ENCODE measurements at places on chromosomes 2 and 18. TPM values are rescaled to one million over a fixed set of nuclear protein-coding genes. Genes with fewer than 3 reads are reported as not detected.

DNA sequence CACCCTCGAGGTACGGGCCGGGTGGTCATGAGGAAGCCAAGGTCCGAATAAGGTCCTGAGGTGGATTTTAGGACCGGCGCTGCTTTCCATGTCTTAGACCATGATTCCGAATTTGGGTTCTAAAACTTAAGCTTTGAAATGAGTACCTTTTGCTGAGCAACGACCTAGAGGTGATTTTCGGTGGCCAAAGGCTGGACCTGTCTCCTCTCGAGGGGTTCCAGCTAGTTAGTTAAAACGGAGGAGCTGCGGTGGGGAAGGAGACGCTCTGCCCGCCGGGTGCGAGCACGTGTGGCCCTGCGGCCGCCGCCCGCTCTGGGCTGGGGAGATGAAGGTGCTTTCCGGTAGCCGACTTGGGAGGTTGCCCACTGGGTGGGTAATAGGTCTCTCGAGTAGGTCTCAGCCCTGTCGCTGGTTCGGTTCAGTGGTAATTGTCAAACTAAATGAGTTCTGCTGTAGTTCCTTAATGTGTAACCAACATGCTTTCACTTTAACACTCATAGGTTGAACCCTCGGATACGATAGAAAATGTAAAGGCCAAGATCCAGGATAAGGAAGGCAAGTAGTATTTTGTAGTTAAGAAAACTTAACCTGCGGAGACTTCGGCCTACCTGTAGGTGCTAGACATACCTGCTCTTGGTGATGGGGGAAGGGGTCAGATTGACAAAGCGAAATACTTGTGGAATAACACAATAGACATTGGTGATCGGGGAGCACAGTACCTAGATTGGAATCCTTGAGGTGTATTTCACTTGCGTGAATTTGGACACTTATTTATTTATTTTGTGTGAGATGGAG lies 572 bp downstream of the RPS27A start:
- peaks cover 56% of the 10 kb centered on the region for H3K36me3 ChIP-seq
- DNase-seq, result peak; percentile 54
- peak overlapping the region; percentile 100 for H3K4me3 ChIP-seq
- H3K27ac ChIP-seq, result peak overlapping the region; percentile 93

- peaks cover 14% of the 10 kb centered on the region for H3K4me1 ChIP-seq
- H3K27ac ChIP-seq, result no peak overlapping the region
- H3K4me3 ChIP-seq, result no peak overlapping the region
- H3K27me3 ChIP-seq, result peaks cover 10% of the 10 kb centered on the region
- no peaks in the 10 kb centered on the region for H3K36me3 ChIP-seq
Measured at GRCh38 chr2:9819551-9819950, 23.7 kb upstream of the TAF1B start.

DNA sequence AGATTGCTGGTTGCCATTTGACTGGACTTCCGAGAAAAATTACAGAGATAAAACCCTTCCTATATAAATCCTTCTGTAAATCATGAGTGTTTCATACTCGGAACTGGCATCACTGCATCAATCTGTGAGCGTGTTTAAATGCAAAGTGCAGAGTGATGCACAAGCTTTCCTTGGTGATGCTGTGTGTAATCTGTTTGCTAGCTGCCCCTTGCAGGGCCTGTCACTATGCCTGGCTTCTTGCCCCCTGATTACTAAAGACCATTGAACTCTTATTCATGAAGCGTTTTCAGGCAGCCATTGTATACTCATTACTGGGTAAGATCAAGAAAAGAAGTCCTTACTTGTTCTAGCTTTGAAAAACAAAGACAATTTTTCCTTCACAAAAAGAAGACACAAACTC lies 266.9 kb upstream of the FANCL start:
- no peak overlapping the region for H3K4me3 ChIP-seq
- no peaks in the 10 kb centered on the region for H3K36me3 ChIP-seq
- H3K27me3 ChIP-seq, result peaks cover 4% of the 10 kb centered on the region
- no peak overlapping the region for H3K27ac ChIP-seq
- H3K4me1 ChIP-seq, result no peaks in the 10 kb centered on the region
- DNase-seq, result no peak

GRCh38 chr2:14313341-14313740 lies 319.2 kb upstream of the LRATD1 start:
- H3K27me3 ChIP-seq, result no peaks in the 10 kb centered on the region
- no peak overlapping the region for H3K27ac ChIP-seq
- H3K36me3 ChIP-seq, result no peaks in the 10 kb centered on the region
- H3K4me1 ChIP-seq, result no peaks in the 10 kb centered on the region
- no peak overlapping the region for H3K4me3 ChIP-seq

The GCKR gene
- not detected for total RNA-seq

The RFTN2 gene
- total RNA-seq, result not detected

The IL1B gene
- total RNA-seq, result not detected

All from activated CD4-positive, alpha-beta T cell treated with anti-CD3 and anti-CD28 coated beads, Interleukin-2, amount 10 ng/mL, durations not matched to agents 7 days and 5 days (primary cell).